ENCODE measurements at places on chromosomes 11 and 22.
A peak's percentile ranks its signal among the peaks of the same experiment; 100 is the strongest.

- no peak for DNase-seq
These were observed 7.0 kb upstream of the CHADL start for GRCh38 chr22:41247703-41248102.

DNA sequence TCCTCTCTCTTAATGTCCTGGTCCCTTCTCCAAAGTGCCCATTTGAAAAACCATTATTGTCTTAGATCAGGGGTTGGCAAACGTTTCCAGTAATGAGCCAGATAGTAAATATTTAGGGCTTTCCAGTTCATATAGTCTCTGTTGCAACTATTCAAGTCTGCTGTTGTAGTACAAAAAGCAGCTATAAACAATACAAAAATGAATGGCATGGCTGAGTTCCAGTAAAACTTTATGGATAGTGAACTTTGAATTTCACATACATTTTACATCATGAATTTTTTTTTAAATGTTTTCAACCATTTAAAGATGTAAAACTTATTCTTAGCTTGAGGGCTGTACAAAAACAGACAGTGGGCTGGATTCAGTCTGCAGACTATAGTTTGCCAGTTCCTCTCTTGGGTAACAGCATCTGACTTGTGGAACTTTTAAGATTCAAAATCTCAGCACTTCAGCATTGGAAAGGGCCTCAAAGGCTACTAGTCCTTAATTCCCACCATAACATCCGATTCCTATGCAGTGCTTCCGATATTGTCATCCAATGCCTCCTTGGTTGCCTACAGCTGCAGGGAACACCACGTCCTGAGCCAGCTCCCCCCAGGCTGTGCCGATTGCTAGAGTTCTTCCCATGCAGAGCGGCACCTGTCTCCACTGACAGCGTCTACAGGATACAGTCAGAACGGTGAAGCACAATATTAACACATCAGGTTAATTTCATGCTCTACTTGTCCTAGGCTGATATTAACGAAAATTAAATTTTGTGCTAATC, 65.6 kb upstream of the E2F8 start:
- DNase-seq: no peak

GRCh38 chr11:78595436-78596130, 20.9 kb upstream of the NARS2 start:
- DNase-seq: no peak

DNA sequence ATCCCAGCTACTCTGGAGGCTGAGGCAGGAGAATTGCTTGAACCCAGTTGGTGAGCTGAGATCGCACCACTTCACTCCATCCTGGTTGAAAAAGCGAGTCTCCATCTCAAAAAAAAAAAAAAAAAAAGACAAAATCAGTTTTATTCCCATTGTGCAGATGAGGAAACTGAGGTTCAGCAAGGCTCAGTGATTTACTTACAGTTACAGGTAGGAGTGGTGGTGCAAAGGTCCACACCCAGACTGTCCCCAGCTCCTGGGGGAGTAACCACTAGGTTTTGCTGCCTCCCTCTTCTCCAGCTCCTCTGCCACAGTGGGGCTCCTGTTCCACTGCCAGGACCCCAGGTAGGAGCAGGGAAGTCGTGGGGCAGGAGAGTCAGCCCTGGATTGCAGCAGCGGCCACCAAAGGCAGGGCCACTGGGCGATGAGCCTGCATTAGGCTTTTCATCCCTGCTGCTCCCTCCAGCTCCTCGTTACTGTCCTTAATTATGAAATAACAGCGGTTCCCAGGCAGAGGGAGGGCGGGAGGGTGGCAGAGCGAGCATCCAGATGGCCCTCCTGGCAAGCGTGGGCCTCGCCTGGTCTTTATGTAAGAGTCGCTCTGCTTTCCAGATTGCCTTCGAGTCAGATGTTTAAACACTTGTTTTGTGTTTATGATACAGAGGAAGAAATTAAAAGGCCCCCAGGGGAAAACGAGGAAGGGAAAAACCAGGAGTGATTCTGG, 15.5 kb upstream of the RASD2 start:
- no peak for DNase-seq

DNA sequence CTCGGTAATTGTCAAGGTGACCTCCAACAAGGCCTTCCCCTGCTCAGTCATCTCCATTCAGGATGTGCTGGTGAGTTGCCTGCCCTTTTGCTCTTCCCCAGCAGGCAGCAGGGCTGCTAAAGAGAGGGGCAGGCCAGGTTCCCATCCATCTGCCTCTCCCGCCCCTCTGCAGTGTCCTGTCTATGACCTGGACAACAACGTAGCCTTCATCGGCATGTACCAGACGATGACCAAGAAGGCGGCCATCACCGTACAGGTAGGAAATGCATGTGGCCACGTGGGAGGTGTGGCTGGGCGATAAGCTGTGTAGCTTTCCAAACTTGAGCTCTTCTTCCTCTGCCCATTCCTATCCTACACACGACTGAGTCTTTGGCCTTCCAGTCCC, 4.0 kb downstream of the SIDT2 start:
- DNase-seq: no peak

DNA sequence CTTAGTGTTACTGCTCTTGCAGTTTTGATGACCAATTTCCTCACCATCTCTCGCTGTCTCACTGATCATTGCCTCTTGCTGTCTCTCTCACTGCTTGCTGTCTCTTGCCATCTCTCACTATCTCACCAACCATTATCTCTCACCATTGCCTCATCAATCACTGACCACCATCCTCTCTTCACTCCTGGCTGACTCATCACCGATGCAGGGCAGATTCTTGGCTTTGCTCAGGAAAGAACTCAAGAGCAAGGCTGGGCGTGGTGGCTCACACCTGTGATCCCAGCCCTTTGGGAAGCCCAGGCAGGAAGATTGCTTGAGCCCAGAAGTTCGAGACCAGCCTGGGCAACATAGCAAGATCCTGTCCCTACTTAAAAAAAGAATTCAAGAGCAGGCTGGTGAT, 66.3 kb upstream of the SYN3 start:
- no peak for DNase-seq

- no peak for DNase-seq
These were observed 7.0 kb downstream of the SERHL2 start for GRCh38 chr22:42560781-42561180.

DNA sequence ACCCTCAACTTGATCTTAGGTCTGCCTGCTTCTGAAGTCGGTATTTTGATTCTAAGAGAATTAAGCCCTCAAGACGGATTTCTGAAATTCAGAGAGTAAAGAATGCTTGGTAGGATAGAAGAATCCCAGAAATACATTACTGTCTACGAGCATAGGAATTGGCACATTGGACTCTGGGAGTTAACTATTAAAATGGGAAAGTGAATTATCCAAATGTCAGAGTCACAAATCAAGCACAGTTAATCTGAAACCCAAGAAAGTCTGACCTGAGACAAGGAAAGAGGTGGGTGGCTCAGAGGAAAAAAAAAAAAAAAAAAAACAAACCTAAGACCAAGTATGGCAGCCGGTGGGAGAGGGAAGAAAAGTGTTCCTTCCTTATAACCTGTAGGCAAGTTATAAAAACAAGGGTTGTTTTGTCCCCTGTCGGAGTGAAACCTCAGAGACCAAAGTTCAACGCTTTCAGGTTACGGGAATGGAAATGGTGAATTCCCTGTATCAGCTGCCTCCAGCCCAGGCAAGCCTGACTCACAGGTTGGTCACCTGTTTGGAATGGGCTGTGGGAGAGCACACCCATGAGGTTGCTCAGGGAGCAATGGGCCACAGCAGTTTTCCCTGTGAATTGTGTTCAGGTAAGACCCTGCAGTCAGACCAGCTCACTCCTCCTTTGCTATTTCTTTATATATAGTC, 139.0 kb downstream of the ETS1 start:
- DNase-seq: no peak

DNA sequence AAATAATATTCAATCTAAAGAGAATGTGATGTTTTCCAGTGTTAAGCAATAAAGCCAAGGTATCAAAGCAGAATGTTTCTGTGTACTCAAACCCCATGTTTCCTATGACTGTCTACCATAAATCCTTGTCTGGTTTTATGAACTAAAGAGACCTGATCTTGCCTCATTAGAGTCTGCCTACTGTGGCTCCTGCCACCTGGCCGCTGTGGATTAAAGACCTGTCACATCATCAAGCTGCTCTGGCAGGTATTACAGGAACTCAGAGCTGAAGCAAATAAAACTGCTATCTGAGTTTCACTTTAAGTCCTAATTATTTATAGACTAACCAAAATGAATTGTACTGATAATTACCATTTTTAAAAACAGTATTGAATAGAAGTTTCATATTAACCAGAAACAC, 207.8 kb upstream of the CCDC90B start:
- no peak for DNase-seq

- DNase-seq: no peak
These were observed 62.1 kb upstream of the NUP50 start for GRCh38 chr22:45101515-45102227.

- DNase-seq: peak; percentile 50
These were observed 314.7 kb upstream of the SORL1-AS1 start for GRCh38 chr11:121767433-121767832.

DNA sequence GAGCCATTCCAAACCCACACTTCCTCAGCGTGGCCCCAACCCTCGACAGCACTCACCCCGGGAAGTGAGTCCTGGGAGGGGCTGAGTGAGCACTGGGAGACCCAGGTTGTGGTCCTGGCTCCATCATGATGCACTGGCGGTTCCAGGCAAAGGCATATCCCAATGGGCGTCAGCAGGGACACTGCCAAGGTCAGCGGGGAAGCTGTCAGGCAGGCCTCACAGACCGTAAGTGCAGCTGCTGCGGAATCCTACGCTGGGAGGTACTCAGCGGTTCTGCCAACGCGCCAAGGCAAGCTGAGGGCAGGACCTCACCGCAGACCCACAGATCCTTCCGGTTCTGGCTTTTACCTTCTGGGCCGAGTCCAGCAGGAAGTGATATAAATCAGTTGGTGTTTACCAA, 1.4 kb upstream of the GAL3ST1 start:
- DNase-seq: no peak

DNA sequence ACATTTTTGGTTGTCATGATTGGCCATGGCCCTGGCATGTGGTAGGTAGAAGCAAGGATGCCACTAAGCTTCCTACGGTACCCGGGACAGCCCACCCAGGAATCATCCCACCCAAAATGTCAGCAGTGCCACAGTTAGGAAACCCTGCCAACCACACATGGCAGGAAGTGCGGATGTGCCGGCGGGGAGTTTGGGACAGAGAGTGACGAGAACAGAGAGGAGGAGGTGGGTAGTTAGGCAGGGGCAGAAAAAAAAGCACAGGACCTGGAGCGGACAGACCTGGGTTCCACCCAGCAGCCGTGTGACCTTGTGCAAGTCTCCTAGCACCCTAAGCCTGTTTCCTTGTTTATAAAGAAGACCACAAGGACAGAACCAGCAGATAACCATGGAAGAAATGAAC, 3.3 kb downstream of the SPI1 start:
- no peak for DNase-seq

DNA sequence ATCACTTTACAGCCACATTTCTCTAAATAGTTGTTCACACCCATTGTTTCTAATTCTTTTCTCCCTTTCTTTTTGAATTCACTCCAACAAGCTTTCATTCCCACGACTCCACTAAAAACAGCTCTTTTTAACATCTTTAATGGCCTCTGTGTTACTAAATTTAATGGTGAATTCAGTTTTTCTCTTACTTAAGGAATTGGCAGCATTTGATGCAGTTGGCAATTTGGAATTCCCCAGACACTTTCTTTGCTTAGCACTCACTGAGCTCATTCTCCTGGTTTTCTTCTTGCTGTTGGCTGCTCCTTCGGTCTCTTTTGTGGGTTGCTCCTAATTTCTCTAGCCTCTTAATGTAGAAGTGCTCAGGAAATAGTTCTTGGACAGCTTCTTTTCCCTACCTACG, 40.5 kb upstream of the OR9Q1 start:
- no peak for DNase-seq

DNA sequence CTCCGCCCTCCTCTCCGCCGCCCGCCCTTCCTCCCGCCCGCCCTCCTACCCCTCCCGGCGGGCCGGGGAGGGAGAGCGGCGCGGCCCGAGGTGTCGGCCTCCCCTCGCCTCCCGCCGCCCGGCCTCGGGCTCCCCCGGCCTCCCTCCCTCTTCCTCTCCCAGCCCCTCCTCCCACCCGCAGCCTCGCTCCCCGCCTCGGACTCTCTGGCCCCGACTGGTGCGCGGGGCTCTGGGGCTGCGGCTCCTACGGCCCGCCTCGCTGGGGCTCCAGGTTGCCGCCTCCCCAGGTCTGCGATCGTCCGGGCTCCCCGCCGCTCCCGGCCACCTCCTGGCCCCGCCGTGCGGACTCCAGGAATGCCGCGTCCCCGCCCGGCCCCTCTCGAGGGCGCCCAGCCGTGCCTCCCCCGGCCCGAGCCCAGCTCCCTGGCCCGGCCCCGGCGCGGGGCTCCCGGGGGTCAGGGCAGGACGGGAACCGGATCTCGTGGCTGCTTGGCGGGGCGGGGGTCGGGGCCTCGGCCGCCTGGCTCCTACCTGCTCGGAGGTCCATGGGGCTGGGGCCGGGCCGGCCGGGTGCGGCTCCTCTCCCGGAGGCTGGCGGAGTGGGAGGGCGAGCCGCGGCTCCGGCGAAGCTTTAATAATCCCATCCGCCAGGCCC, at the start of gene CLCF1:
Gene CLCF1, minus strand, starts transcription at position 606 of the 655 bp plus-strand sequence. Its CDS starts 59 bp downstream, at position 547.
- no peak for DNase-seq

GRCh38 chr11:59866836-59867235, 549 bp upstream of the TCN1 start:
- no peak for DNase-seq

DNA sequence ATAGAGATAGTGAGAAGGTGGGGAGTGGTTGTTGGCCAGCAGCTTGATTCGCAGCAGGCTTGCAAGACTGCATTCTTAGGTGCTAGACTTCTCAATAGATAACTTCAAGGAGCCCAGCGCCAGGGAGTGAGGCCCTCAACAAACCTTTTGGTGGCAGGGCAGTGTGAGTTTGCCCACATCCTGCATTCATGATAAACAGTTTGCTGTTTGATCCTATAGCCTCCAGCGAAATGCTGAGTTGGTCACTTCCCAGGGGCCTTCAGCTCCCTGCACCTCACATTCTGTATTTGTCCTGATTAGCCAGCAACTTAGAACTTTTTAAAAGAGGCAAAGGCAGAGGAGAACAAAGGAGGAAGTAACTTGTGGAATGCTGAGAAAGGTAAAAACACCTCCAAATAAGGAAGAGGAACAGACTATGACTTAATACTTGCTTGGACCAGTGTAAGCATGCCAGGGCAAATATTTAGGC, 25.1 kb downstream of the OR10A6 start:
- DNase-seq: no peak

GRCh38 chr11:105763594-105763993, 153.7 kb downstream of the GRIA4 start:
- no peak for DNase-seq

- DNase-seq: no peak
These were observed 1.6 kb upstream of the BEST1 start for GRCh38 chr11:61948505-61948904.

- no peak for DNase-seq
These were observed 1.0 kb downstream of the MN1 start for GRCh38 chr22:27800250-27801201.

GRCh38 chr11:64241491-64242374, 838 bp downstream of the FKBP2 start:
- peak; percentile 50 for DNase-seq

GRCh38 chr11:130383344-130384211, 44.8 kb downstream of the ADAMTS8 start:
- DNase-seq: peak; percentile 10

DNA sequence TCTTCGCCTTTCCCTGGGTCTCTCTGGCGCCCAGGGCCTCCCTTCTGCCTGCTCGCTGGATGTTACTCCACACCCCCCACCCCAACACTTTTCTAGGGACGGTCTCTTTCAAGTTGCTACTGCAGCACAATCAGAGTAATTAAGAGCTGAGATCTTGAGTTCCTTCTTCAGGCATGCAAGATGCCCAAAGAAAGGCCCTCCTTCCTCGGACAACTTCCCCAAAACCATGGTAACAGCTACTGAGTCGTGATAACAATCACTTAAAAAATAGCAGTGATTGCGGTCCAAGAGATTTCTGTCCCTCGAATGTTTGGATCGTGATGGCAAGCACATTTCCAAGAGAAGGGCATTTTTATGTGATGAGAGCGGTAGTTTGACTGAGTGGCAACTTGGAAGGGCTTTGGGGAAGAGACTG, 638 bp upstream of the TENM4 start:
- DNase-seq: no peak

Data from stimulated activated naive B cell treated with anti-CD40 and anti-IgM and Interleukin-4, amounts not matched to agents 10 μg/mL and 1 μg/mL and 100 μg/mL, for 72 hours (primary cell).